ENCODE measurements at places on chromosomes 5 and 9. TPM values are rescaled to one million over a fixed set of nuclear protein-coding genes. Genes with fewer than 3 reads are reported as not detected.
A peak's percentile ranks its signal among the peaks of the same experiment; 100 is the strongest.

GRCh38 chr5:14413331-14413750 lies 168.3 kb upstream of the OTULINL start:
- DNase-seq = peak; percentile 49

Gene GFI1B
- 0.16 TPM for total RNA-seq

GRCh38 chr9:137365552-137366444 lies 57.2 kb downstream of the EXD3 start:
- no peak for DNase-seq

Gene ADAMTS16
- total RNA-seq = 0.03 TPM

DNA sequence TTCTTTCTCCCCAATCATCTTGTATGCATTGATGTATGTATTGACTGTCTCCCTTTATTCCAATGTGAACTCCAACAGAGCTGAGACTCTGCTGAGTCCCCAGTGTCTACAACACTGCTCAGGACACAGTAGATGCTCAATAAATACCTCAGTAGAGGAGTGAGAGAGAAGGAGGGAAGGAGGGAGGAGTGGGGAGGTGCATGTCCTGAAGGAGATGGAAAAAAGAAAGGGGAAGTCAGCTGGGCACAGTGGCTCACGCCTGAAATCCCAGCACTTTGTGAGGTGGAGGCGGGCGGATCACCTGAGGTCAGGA lies 2.9 kb upstream of the PHF2 start:
- DNase-seq = no peak

- DNase-seq = no peak
Measured at GRCh38 chr9:114558027-114558675, 29.4 kb upstream of the ATP6V1G1 start.

GRCh38 chr5:107951309-107951708 lies 280.6 kb upstream of the EFNA5 start:
- no peak for DNase-seq

DNA sequence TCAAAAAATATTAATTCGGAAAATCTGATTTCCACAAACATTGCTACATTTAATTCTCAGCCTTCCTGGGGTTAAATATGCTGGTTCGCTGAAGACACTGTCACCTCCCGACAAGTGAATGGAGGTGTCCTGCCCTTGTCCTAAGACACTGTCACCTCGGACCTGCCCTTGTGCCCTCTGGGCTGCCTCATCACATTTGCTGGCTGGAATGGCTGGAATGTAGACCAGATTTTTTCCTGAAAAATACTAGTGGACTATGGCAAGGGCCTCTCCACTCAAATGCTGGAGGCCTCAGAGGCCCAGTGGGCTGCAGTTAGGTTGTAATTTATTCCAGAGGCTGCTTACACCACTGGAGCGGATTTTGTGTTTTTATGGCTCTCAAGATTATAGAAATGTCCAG lies 28.2 kb downstream of the CACNA1B start:
- no peak for DNase-seq

DNA sequence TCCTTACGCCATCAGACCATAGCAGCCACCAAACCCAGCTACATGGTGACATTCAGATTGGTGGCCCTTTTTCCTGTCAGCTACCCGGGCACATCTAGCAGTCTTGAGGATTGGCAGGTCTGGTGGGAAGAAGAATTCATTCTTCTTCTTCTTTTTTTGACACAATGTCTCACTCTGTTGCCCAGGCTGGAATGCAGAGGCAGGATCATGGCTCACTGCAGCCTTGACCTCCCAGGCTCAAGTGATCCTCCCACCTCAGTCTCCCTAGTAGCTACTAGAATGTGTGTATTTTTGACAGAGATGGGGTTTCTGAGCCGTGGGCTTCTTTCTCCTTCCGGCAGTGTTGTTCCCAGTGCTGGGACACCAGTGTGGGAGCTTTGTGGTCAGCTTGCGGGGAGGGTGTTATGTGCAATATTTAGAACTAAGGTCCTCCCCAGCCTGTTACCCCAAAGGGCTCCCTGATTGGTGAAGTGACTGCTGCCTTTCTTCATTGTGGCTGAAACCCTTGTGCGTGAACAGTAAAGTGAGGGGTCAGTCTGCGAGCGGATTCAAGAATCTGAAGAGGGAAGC lies 3.4 kb downstream of the NTMT1 start:
- no peak for DNase-seq

GRCh38 chr5:886716-887325 lies 5.8 kb downstream of the BRD9 start:
- no peak for DNase-seq

Data from activated T-cell treated with anti-CD3 and anti-CD28 coated beads, Interleukin-2, amount 50 U/mL, for 4 hours (primary cell).